ENCODE measurements at places on chromosomes 16 and 17.

DNA sequence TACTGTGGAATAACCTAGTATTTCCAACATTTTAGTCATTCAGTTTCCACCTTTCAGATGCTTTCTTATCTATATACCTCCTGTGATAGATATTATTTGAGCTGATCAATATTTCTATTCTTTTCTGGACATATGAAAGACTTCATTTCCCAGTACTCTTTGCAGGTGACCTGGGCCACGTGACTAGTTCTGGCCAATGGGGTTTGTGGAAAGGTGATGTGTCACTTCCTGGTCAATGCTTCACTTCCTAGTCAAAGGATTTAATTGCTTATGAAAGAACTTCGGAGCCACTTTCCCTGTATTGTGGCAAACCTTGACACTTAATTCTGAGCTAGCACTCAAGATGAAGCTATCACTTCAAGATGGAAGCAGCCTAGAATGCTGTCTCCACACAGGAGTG, 248.9 kb upstream of the FOXF1 start:
- DNase-seq = no peak

GRCh38 chr16:54938212-54939028, 7.8 kb downstream of the IRX5 start:
- no peak for DNase-seq

- no peak for DNase-seq
These were observed 81.8 kb downstream of the VAT1L start for GRCh38 chr16:77869997-77870813.

- no peak for DNase-seq
These were observed 10.4 kb upstream of the HOXB13 start for GRCh38 chr17:48738803-48739526.

GRCh38 chr17:34852614-34853013, 108.6 kb downstream of the CCT6B start:
- no peak for DNase-seq

DNA sequence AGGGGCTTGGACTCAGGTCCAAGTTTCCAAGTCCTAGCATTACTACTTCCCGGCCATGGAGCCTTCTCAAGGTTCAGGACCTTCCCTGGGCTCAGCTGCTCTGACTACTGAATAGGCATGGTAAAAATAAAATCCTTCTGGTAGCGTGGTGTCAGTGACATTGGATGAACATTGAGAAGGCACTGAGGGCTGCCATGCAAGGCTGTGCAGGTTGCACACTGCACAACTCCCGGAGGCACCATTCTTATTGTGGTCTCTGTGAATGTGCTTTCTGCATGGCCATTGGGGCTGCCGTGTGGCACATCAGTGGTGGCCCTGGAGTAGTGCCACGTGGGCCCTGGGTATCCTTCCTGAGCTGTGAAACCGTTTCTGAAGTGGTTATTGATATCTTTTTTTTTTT, 250.2 kb upstream of the CIBAR2 start:
- no peak for DNase-seq

- DNase-seq = no peak
These were observed 8.4 kb upstream of the PPP1R1B start for GRCh38 chr17:39618246-39618913.

DNA sequence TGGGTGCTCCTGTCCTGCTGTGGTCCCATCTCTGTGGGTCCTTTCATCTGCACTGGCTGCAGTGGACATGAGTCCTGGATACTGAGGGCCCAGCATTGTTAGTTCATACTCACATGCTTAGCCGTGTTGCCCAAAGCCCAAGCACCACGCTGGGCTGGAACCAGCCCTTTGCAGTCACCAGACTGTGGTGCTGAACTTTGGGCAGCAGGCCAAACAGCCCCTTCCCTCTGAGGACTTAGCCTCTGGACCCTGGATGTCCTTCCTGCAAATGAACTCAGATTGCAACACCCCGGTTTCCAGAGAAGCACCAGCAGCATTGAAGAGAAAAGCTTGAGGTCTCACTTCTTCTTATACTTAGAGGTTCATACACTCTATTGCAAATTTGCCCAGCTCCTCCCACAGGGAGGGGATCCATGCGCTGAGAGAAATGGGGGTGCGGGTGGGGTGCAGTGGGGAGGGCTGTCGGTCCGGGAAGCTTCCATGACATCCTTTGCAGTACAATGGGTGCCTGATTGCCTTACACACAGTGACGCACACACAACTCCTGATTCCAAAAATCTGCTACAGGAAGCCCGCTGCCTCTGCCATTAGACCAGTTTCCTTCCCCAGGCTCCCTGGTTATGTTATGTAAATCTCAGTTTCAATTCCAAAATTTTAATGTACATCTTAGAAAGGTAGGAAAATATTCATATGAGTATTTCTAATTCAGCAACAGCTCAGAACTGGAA, 65.8 kb downstream of the RGS9 start:
- no peak for DNase-seq

GRCh38 chr16:74717367-74717766, 16.7 kb upstream of the MLKL start:
- no peak for DNase-seq

GRCh38 chr17:28396635-28397239, 9.3 kb downstream of the SLC46A1 start:
- no peak for DNase-seq

GRCh38 chr16:81626181-81626674, 152.9 kb upstream of the PLCG2 start:
- DNase-seq = no peak

GRCh38 chr17:34619687-34620217, 40.4 kb downstream of the TMEM132E start:
- DNase-seq = no peak

DNA sequence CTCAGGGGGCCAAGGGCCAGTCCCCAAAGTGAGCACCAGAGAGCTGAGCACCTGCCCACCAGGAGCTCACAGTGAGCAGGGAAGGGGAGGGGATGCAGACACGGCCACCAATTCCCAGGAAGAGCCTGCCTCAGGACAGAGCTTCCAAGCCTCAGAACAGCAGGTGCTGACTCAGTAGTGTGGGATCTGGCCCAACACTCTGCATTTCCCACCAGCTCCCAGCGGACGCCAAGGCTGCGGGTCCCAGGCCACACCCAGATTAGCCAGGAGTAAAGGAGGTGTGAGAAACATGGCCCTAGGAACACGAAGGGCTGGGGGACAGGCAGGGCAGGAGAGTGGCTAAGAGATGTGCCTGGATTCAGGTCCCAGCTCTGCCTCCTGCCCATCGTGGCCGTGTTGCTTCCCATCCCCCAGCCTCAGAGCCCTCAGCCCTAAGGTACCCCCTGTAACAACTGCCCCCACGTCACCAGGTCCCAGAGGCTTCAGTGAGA, 28.4 kb upstream of the EIF1 start:
- no peak for DNase-seq

DNA sequence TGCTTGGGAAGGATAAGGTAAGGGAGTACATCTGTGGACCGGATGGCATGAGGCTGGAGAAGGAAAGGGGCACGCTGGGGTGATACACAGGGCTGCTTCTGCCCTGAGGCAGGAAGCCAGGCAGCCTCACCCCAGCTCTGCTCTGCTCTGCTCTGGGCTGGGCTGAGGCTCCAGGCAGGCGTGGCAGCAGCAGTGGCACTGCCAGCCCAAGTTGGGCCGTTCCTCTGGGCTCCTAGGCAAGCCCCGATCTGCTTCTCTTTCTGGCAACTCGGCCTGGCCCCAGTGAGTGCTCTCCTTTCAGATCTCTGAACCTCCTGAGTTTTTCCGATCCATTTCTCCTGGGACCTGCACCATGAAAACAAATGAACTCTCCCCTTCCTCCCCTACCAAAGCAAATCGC, 44.9 kb downstream of the VAC14 start:
- no peak for DNase-seq

DNA sequence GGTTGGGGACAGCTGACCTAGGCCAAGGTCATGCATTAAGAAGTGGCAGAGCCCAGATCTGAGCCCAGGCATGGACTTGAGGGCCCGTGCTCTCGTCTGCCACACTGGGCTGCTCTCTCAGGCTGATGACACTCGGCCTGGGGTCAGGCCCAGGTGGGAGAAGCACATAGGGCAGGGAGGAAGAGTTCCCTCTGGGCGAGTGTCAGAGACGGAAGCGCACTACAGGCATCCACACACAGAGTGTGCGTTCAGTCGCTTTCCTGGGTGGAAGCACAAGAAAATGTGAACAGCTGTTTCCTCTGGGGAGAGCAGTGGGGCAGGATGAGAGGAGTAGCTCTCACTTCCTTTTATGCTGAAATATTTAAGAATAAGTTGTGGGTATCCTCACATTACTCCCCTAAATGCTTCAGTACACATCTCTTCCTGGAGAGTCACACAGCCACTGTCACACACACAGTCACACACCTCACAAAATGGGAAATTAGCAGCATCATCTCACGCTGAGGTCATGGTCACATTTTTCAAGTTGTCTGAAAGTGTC, 59.7 kb downstream of the B9D1 start:
- no peak for DNase-seq

- DNase-seq = no peak
These were observed 219.3 kb upstream of the GSE1 start for GRCh38 chr16:85393674-85394451.

- DNase-seq = peak; percentile 15
These were observed 18.2 kb upstream of the ABCA10 start for GRCh38 chr17:69246726-69247375.

- DNase-seq = no peak
These were observed 896 bp downstream of the GGA2 start for GRCh38 chr16:23509441-23509754.

- DNase-seq = no peak
These were observed 7.3 kb downstream of the MAPK8IP3 start for GRCh38 chr16:1713331-1713730.

- DNase-seq = no peak
These were observed 63.2 kb downstream of the CLEC19A start for GRCh38 chr16:19348578-19349315.

- DNase-seq = no peak
These were observed 221.2 kb downstream of the PRKCA start for GRCh38 chr17:66523378-66524200.

DNA sequence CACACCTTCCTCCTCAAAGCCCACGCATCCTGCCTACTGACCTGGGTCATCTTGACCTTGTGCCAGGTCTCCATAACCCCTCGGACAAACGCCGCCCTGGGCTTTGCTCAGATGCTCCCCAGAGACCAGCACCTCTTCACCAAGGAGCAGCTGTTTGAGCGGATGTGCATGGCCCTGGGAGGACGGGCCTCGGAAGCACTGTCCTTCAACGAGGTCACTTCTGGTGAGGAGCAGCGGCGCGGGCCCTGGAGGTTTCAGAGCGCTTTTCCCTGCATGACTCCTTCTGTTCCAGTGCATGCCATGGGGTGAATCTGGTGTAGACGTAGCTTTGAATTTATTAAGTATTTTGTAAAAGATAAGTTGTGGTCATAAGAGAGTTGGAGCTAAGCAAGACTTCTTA, 7.6 kb upstream of the RPL13 start:
- no peak for DNase-seq

GRCh38 chr17:17549732-17550366, 41.7 kb downstream of the PEMT start:
- DNase-seq = no peak

DNA sequence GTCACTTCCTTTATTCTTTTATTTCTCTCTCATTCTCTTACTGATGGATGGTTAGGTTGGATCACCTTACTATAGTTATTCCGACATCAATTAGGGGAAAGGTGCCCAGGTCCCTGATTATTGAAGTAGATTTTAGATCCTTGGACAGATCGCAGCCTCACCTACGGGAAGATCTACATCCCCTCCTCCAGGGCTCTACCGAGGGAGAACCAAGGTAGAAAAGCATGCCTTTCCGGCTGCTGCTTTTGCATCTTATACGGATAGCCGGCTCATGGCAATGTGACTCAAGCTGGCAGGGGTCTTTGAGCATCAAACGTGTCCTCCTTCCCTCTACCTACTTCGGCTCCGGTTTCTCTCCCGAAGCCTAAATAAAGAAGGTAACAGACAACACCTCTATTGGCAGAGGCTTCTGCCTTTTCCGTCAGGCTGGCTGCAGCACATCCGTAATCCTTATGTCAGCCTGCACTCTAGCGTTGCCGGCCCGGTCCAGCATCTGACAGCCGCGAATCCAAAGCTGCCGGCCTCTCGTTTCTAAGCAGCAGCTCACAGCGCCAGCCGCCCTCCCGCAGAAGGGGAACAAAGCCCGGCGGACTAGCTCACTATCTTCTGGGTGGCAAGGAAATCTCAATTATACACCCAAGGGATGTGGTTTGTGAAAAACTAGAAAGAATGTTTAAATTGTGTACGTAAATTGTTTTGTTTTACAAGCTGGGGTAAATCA, 46.9 kb downstream of the IRX6 start:
- no peak for DNase-seq

GRCh38 chr17:12730931-12731521, 58.3 kb upstream of the ARHGAP44 start:
- no peak for DNase-seq

- DNase-seq = no peak
These were observed 944.5 kb upstream of the SOX9 start for GRCh38 chr17:71176331-71176730.

- DNase-seq = no peak
These were observed 415.8 kb upstream of the KIF2B start for GRCh38 chr17:53406907-53407306.

DNA sequence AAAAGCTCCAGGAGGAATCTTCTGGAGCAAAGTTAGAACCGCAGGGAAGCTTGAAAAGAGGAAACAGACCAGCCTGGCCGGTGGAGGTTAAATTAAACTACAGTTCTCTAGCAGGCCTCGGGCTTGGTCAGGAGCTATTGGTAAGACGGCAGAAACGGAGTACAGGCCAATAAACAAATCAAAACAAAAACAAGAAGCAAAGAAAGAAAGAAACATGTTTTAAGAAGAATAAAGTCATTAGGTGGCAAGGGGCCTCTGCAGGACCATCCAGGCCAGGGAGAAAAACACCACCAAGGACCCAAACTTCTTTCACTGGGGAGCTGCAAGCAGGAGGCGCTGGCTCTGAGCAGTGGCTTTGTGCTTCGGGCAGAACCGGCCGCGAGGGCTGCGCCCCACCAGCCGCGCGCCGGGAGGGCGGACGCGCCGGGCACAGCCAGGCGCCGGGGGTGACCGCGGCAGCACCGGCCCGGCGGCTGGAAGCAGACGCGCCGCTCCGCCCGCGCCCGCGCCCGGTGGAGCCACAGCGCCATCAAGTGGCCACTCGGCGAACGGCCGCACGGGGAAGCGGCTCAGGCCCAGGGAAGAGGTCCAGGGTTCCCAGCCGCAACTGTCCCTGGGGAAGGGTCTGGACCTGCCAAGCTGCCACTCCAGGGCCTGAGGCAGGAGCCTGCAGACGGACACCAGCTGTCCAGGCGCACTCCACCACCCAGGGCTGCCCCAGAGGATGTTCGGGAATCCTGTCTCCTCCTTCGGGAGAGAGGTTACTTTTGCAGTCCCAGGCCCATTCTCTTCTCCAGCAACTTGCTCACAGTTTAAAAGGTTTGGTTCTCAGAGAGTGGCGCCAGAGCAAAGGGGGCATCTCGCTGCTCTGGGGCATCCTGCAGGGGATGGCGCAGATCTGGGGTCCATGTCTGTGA, 419.4 kb downstream of the SOX9 start:
- peak; percentile 40 for DNase-seq
